ENCODE measurements at places on chromosomes 3 and 15.
A peak's percentile ranks its signal among the peaks of the same experiment; 100 is the strongest.

GRCh38 chr3:186162221-186162620, 53.3 kb upstream of the ETV5 start:
- peak; percentile 93 for DNase-seq

GRCh38 chr15:88911766-88912118, 1.4 kb downstream of the MFGE8 start:
- DNase-seq: no peak

DNA sequence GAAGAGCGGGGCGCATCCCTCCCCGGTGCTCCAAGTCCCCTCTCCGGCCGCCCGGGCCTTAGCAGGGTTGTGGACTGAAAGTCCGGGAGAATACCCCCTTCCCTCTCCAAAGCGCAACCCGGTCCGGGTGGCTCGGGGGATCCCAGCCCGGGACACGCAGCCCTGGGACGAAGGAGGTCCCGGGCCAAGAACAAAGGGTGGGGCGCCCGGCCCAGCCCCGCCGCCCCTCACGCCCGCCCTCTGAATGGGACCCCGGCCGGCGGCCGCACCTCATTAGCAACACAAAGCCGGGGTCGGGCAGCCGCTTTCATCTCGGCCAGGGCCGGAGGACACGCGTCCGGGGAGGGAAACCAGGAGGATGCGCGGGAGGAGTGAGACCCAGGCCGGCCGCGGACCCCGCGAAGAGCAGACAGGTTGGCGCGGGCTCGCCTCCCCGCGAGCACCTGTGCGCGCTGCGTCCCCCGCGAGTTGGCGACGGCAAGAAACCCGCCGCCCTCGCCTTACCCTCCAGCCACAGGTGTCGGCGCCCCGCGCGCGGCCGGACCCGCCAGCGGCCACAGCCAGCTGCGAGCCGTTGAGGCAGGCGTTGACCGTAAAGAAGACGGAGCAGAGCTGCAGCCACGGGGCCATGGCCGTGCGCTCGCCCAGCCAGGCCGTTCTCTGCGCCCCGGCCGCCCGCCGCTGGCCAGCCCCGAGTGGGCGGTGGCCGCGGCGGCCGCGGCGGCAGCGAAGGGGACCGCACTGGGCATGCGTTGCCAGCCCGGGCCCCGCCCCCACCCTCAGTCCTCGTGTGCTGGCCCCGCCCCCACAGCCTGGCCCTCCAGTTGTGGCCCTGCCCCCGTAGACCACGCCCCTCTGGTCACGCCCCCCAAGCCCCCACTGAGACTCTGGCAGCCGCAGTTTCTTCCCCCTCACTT, at the start of gene IL17RD:
Gene IL17RD, minus strand, starts transcription at position 697 of the 917 bp plus-strand sequence. Its CDS starts 67 bp downstream, at position 630.
- peak; percentile 90 for DNase-seq

DNA sequence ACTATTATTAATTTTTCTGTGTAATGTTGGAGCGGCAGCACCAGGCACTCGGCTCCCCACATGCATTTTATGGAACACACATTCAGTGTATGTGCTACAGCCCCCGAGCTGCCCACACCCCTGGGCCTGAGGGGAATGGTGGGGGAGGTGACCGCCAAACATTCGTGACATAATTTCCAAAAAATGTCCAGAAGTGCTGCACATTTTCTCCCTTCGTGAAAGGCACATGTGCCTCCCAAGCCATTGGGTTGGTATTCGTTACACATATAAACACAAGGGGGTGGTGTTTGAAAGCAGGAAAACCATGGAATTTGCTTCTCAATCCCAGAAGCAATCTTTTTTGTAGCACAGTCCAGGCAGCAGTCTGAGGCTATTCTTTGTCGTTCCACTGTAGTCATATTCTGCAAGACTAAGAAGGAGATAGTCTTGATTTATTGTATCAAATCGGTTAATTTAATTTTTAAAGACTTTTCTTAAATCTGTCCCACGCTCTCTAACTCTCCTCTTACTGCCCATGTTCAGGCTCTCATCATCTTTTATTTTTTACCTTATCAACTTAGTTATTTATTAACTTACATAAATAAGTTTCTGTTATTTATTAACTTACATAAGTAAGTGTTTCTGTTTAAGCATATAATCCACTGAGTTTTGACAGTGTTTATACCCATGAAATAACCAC, 39.2 kb upstream of the POLR2M start:
- no peak for DNase-seq

GRCh38 chr3:115245899-115246298, 98.8 kb upstream of the ZBTB20 start:
- DNase-seq: no peak

DNA sequence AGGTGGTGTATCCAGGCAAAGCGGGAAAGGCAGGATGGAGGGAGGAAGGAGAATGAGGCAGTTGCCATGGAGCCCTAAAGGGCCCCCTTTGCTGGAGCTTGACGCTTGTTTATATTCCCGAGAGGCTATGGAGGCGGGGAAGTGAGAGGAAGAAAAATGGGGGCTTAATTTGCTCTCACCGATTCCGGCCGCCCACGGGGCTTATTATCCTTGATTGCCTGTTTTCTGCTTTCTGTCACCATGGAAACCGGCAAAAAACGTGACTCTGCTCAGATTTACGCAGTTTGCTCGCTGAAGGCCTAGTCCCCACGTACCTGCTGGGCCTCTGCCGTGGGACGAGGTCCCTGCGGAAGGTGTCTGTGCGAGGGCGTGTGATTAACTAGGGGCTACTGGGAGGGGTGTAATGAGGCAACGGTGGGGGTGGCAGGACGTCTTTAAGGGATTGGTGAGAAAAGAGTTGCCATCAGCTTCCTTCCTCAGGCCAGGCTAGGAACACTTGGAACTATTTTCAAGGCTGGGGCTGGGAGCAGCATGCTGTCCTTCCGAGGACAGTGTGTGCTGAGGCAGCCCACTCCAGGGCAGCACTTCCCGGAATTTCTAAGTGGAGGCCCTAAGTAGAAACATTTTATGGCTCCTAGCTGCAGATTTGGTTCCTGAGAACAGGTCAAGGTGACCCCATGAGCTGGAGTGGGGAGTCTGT, 110.8 kb upstream of the NDN start:
- DNase-seq: no peak

DNA sequence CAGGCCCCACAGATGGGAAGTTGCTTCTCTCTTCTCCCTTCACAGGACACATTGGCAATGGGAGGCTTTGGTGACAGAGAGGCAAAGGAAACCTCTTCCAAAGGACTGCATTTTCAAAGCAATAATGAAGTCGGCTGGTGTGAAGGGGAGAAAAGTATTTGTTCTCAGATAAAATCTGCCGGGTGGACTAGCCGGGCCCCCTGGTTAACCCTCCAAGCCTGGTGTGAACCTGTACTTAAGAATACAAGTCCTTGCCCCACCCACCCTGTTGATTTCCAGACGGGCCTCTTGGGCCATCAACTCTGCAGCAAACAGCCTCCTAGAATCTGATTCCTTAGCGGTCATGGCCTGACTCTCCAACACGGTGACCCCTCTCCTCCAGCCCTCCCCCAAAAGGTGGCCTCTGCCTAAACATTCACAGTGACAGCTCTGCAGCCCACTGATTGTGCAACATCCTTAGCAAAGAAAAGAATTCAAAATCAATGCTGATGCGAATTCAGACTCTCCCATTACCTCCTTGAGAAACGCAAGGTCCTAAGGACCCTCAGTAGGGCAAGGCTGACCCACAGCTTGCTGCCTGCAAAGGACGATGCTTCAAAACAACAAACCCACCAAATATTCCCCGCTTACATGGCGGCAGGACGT, 9.9 kb downstream of the TLE3 start:
- DNase-seq: no peak

- DNase-seq: no peak
Measured at GRCh38 chr3:112078125-112079083, 7.8 kb upstream of the C3orf52 start.
